ENCODE measurements at places on chromosomes 5 and 9.
A peak's percentile ranks its signal among the peaks of the same experiment; 100 is the strongest.

- no peak for DNase-seq
Observed at GRCh38 chr5:140588311-140589070, 23.9 kb downstream of the SLC35A4 start.

GRCh38 chr9:76323490-76323889 is 70.7 kb downstream of the RFK start:
- no peak for DNase-seq

GRCh38 chr9:122099271-122099869 is 6.3 kb upstream of the TTLL11 start:
- peak; percentile 89 for DNase-seq

DNA sequence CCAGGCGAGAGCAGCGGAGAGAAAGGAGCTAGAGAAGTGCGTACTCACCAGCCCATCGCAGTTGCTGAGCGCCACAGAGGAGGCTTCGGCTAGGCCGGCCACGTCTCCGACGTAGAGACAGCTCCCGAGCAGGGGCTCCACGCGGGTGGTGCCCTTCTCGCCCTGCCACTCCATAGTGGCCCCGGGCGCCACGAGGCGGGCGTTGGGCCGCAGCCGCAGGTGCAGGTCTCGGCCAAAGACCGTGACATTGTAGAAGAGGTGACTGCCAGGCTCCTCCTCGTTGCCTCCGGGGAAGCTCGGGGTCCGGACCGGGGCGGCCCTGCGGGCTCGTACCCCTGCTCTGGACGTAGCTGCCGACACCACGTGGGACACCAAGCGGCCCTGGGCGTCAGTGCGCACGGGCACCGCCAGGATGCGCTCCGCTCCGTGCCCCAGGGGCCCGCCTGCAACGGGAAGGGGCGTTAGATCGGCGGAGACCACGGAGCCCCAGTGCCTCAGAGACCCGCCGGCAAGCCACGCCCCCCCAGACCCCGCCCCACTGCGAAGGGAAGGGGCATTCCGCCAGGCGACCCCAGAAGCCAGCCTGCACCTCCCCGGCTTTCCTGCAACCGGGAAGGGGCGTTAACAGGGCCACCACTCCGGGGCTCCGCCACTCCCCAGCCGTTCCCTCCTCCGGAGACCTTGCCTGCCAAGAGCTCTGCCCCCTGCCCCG is 1.4 kb downstream of the ADAMTS2 start:
- DNase-seq: no peak

DNA sequence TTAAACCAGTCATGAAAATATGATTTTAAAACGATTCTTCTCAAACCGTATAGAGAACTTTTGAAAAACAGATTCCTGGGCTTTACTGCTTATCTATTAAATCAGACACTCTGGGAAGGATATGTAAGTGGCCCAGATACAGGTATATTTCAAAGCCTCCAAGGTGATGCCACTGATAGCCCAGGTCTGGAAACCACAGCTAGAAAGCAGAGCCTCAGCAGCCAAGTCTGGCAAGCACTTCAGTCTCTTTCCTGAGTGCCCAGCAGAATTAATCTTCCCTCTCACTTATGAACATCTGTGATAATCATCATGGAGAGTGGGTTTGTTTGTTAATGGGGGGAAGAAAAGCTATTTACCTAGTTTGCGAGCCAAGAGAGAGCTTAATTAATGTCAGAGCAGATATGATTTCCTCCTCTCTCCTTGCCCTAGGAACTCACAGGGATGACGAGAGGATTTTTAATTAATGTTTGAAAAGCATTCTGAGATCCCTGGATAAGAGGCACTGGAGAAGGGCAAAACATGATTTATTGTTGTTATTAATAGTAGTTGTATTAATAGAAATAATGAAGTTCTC is 368.4 kb downstream of the TLE1 start:
- no peak for DNase-seq

DNA sequence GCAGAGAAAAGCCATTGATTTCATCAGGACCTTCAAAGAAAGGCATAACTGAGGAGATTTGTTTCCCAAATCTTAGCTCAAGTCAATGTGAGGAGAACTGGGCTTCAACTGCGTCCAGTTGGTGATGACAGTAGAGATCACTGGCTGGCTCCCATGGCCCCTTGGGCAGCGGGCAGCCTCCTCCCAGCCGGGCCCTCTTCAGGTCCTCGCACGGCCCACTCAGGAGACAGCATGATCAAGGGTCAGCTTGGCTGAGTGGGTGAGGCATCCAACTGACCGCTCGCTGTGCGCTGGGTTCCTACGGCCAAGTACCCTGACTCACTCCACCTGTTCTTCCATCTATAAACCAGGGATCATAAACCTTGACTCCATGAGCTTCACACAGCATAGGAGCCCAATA is 274.0 kb downstream of the NSG2 start:
- DNase-seq: no peak

GRCh38 chr5:172886476-172886875 is 52.4 kb downstream of the ERGIC1 start:
- no peak for DNase-seq

- DNase-seq: no peak
Observed at GRCh38 chr9:128399861-128400260, 20.8 kb upstream of the CERCAM start.

DNA sequence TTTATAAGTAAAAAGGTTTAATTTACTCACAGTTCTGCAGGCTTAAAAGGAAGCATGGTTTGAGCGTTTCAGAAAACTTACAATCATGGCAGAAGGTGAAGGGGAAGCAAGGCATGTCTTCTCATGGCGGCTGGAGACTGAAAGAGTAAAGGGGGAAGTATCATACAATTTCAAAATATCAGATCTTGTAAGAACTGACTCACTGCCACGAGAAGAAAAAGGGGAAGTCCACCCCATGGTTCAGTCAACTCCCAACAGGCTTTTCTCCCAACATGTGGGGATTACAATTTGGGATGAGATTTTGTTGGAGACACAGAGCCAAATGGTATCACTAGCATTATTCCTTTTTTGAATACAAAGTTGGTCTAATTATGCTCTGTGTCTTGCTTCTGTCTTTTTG is 627.9 kb upstream of the ST8SIA4 start:
- DNase-seq: no peak

- DNase-seq: no peak
Observed at GRCh38 chr5:142743592-142744441, 26.4 kb upstream of the ARHGAP26 start.

GRCh38 chr9:137170486-137171148 is 766 bp upstream of the LRRC26 start:
- peak; percentile 69 for DNase-seq

GRCh38 chr5:50766967-50767366 is 100.5 kb downstream of the PARP8 start:
- no peak for DNase-seq

GRCh38 chr5:172782169-172783039 is 11.4 kb upstream of the DUSP1 start:
- DNase-seq: no peak

- no peak for DNase-seq
Observed at GRCh38 chr5:153086486-153086885, 404.0 kb upstream of the GRIA1 start.

- DNase-seq: no peak
Observed at GRCh38 chr5:153470736-153471135, 19.7 kb upstream of the GRIA1 start.

DNA sequence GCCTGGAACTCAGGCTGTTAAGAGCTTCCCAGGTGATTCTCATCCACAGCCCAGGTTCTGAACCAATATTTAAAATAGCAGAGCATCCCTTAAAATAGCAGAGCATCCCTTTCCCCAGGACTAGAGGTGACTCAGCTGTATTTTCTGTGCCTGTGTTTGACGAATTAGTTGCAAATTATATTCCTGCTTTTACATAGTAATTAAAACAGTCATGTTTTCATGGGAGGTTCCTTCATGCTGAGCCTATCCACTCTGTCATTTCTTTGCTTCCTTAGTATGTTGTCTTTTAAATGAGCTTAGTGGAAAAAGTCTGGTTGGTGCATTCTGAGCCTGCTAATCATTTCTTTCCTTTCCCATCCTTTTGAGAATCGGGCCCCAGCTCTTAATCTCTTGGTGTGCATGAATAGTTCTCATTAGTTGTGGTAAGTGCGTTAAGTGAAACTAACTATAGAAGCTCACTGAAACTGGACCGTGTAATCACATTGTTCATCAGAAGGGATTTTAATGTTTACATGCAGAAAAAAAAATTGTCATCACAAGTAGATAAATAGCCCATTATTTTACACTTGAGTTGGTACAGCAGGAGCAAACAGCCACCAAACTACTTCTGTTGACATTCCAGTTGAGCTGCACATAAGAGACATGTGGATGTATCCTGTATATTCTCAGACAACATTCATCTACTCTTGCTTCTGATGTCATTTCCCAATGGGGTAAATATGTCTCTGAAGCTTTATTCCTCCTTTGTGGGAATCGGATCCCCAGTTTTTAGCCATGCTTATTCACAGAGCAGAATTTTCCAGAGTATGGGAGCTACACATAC is 596.9 kb upstream of the WWC1 start:
- no peak for DNase-seq

DNA sequence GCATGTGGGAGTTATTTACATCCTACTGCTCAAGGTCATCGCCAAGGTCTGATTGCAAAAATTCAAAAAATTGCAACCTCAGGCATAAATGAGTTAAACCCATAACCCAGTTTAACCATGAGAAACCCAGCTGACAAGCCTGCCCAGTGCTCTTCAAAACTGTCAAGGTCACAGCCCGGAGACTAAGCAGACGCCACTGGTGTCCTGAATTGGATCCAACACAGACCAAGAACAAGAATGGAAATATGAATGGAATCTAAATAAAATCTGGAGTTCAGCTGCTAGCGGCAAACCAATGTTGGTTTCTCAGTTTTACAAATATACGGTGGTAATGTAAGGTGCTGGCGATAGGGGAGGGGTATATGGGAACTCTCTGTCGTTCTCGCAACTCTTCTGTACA is 201.5 kb upstream of the MVB12B start:
- no peak for DNase-seq

DNA sequence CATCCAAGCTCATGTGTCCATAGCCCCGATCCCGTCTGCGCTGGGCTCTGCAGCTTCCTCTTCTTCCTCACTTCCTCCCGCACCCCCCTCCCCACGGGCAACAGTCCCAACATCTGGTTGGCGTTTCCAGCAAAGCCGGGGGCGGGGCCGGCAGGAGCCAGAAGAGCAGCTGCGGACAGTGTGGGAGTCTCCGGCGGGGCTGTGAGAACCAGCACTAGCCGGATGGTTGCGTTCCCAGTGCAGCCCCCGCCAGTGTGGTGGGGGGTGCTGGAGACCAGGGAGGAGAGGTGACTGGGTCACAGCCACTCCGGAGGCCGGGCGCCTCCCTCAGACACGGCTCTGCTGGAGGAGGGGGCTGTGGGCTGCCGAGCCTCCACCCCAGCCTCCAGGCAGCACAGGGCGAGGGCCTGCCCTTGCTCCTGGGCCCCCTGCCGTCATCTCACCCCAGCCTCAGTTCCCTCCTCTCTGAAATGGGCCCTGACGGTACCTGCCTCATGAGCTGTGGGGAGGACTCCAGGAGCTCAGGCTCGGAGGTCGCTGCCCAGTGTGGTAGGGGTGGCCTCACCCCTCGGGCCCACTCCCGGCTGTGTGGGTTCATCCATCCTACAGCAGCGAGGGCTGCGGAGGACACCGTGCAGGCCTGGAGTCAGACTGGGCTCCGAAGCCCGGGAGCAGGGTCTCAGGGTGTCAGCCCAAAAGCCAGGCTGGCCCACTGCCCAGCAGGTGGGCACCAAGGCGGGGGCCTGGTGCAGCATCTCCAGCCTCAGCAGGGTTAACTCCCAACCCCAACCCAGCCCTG is 41.5 kb upstream of the NOTCH1 start:
- no peak for DNase-seq

DNA sequence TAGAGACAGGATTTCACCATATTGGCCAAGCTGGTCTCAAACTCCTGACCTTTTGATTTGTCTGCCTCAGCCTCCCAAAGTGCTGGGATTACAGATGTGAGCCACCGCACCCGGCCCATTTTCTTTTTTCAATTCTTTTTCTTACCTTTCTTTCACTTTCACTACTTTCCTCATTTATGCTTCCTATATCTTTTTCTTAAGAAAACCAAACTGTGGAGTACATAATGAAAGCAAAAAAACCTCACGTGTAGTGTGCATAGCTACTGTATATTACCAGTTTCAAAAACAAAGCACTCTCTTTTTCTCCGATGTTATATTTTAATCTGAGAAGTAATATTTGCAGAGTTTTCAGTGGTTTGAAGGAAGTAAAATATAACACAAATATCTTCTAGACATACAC is 8.0 kb upstream of the CAST start:
- DNase-seq: no peak

GRCh38 chr5:109692852-109693251 is 3.1 kb downstream of the MAN2A1 start:
- DNase-seq: peak; percentile 16

GRCh38 chr5:82494942-82495341 is 216.8 kb upstream of the RPS23 start:
- peak; percentile 5 for DNase-seq

- peak; percentile 26 for DNase-seq
Observed at GRCh38 chr5:102971676-102972293, 148.2 kb downstream of the GIN1 start.

DNA sequence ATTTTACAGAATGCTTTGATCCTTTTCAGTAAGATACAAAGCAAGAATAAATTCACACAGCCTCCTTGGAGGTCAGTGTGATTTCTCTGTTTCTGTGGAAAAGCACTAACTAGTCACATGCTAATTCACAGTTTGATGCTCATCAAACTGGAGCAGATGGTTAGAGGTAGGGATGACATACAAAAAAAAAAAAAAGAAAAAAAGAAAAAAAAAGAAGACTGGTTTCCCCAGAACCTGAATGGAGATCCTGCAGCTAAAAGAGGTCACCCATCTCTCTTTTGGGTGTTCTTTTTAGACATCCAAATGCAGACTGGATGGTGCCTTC is 123.7 kb upstream of the ANKRD55 start:
- no peak for DNase-seq

DNA sequence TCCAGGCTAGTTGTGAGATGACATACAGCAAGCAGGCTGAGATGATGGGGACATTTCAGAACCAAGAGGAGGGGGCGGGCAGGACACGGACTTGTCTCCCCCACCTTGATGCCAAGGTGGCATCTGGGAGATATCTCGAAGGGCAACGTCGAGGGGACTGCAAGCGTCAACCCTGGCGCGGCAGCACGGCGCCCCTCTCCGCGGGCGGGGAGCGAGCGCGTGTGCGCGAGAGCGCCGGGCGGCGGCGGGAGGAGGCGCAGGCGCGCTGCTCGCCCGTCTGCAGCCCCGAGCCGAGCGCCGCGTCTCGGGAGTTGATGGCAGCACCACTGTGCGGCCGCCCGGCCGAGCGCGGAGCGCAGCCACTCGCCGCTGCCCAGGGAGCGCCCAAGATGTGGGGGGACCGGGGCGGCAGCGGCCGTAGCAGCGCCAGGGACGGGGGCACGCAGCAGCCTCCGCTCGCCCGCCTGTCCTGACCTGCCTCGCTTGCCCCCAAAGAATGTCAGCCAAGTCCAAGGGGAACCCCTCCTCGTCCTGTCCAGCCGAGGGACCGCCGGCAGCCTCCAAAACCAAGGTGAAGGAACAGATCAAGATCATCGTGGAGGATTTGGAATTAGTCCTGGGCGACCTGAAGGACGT is at the start of gene PRR16:
TSS of gene PRR16 (plus strand) at position 310 of the 636 bp plus-strand sequence.
- peak; percentile 56 for DNase-seq

DNA sequence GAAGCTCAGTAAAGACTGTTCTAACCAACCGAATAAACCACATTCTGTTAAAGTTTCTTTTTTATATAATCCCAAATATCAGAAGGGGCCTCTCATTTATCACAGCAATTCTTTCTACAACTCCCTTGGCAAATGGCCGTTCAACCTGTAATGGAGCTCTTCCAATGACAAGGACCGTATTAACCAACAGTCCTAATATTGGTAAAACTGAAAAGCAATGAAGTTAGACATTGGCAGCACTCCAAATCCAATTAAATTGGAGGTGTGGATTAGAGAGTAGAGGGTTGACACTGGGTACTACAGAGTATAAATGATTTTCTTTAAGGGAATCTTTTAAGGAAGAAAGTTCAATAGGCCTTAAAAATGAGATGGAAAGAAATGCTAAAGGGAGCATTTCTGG is 842 bp downstream of the TMED7 start:
- peak; percentile 38 for DNase-seq

Data from NAMALWA (cell line).